ENCODE measurements at places on chromosomes 2 and 18. TPM values are rescaled to one million over a fixed set of nuclear protein-coding genes. Genes with fewer than 3 reads are reported as not detected.
A peak's percentile ranks its signal among the peaks of the same experiment; 100 is the strongest.

GRCh38 chr2:120014226-120014980 lies 1.5 kb downstream of the EPB41L5 start:
- peaks cover 15% of the 10 kb centered on the region for H3K4me1 ChIP-seq
- no peak overlapping the region for H3K4me3 ChIP-seq
- no peaks in the 10 kb centered on the region for H3K36me3 ChIP-seq
- DNase-seq: no peak
- no peaks in the 10 kb centered on the region for H3K27me3 ChIP-seq

KLHL14 gene
- not detected for polyA plus RNA-seq

AQP12A gene
- not detected for polyA plus RNA-seq

- no peak overlapping the region for H3K4me3 ChIP-seq
- no peaks in the 10 kb centered on the region for H3K27me3 ChIP-seq
- H3K4me1 ChIP-seq: no peaks in the 10 kb centered on the region
- DNase-seq: no peak
Observed at GRCh38 chr2:85095094-85095493, 38.1 kb upstream of the TCF7L1 start.

CAVIN2 gene
- polyA plus RNA-seq: 0.06 TPM

- peak overlapping the region; percentile 96 for H3K4me3 ChIP-seq
- H3K4me1 ChIP-seq: peaks cover 49% of the 10 kb centered on the region
- peak; percentile 8 for DNase-seq
- no peaks in the 10 kb centered on the region for H3K27me3 ChIP-seq
Observed at GRCh38 chr2:53787614-53788289, 908 bp downstream of the ERLEC1 start.

GPR39 gene
- not detected for polyA plus RNA-seq

DNA sequence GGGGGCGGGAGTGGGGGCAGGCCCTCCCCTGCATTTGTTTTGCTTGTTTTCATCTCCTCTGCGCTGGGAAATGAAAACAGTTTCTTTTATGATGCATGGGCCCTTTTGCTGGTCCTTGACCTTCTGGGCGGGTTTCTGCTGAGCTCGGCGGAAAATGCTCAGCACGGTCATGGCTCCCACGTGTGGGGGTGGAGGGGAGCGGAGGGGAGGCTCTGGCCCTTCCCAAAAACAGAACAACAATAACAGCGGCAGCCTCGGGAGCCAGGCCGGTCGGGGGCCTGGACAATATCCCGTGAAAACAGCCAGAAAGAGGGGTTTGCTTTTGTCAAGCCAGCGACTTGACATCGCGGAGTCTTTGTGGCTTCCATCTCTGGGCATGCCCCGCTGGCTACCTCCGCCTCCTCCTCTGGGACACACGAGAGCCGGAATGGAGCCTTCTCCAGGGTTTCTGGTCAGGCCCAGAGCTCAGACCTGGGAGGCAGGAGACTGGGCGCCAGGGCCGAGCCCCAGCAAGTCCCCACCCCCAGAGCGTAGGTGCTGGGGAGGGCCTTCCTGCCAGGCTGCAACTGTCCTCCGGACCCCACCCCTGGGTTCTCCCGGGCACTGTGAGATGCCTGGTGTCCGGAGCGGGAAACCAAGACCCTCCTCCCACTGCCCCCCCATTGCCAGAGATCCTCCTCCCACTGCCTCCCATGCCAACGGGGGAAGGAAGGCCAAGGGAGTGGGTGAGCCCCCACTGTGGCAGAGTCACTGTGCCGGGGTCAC lies 35.9 kb upstream of the SNED1 start:
- no peaks in the 10 kb centered on the region for H3K27me3 ChIP-seq
- no peaks in the 10 kb centered on the region for H3K36me3 ChIP-seq
- H3K4me3 ChIP-seq: no peak overlapping the region
- H3K27ac ChIP-seq: no peak overlapping the region
- H3K4me1 ChIP-seq: no peaks in the 10 kb centered on the region

DNA sequence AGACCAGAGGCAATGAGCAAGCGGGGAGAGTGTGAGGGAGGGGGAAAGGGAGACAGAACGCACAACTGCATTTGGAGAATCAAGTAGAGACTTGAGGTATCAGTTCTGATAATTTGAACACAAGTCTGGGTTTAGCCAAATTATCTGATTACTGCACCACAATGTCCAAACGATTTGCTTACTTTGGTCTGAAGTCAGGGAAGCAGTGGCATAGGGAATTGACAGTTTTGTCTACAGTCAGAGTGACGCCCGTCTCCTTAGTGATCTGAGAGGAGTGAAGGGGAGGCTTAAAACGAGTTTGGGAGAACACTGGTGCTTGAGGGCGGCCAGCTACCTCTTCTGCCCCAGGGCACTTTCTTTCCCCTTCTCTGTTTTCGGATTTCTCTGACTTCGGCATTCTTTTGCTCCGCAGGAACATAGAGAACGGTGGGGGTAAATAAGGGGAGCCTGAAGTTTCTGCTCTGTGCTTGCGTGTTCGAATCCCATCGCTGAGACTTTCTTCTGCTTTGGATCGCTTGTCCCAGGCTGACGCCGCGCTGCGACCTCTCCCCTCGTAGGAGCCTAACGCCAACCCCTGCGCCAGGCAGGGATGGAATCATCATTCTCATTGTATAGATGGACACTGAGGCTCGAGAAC lies 2.9 kb upstream of the DLX2 start:
- no peak overlapping the region for H3K27ac ChIP-seq
- no peaks in the 10 kb centered on the region for H3K36me3 ChIP-seq
- no peak for DNase-seq
- H3K27me3 ChIP-seq: peaks cover 72% of the 10 kb centered on the region
- H3K4me3 ChIP-seq: no peak overlapping the region
- H3K4me1 ChIP-seq: peaks cover 55% of the 10 kb centered on the region

DNA sequence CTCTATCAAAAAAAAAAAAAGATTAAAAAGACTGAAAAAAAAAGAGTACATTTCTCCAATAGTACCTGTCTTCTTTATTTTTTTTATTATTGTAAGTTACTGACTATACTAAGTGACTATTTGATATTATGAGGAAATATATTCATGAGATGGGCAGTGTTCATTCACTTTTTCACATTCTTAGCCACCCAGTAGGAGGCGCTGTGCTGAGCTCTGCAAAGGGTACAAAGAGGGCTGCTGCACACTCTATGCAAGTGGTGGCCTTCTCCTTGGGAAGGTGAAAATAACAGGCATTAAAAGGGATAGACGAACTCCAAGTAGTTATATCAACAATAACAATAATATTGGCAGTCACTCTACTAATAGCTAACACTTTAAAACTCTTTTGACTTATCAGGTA lies 1034.9 kb upstream of the FANCL start:
- no peaks in the 10 kb centered on the region for H3K36me3 ChIP-seq
- H3K27ac ChIP-seq: no peak overlapping the region
- H3K4me1 ChIP-seq: no peaks in the 10 kb centered on the region
- no peak overlapping the region for H3K4me3 ChIP-seq
- DNase-seq: no peak

DNA sequence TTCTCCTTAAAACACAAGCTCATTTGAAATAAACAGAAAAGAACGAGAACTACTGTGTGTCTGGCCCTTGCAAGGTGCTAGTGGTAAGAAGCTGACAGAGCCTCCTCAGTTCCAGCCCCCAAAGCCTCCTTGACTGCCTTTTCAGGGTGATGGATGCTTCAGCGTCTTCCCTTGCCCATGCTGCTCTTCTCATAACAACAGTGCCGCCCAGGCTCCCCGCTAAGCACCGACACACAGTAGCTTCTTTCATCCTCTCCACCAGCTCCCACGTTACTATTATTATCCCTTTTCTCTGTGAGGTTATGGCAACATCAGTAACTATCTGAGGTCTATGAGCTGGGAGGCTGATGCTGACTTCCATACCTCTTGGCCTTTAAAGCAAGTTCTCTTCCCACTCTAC lies 418.6 kb downstream of the TSN start:
- H3K27ac ChIP-seq: no peak overlapping the region
- no peaks in the 10 kb centered on the region for H3K36me3 ChIP-seq
- no peaks in the 10 kb centered on the region for H3K4me1 ChIP-seq
- no peak for DNase-seq
- H3K4me3 ChIP-seq: no peak overlapping the region
- no peaks in the 10 kb centered on the region for H3K27me3 ChIP-seq

GRB14 gene
- not detected for polyA plus RNA-seq

All from CD4-positive, alpha-beta memory T cell (primary cell).